ENCODE measurements at places on chromosomes 13 and 19.
A peak's percentile ranks its signal among the peaks of the same experiment; 100 is the strongest.

GRCh38 chr13:52353193-52353592 is 52.8 kb downstream of the THSD1 start:
- no peak for DNase-seq

DNA sequence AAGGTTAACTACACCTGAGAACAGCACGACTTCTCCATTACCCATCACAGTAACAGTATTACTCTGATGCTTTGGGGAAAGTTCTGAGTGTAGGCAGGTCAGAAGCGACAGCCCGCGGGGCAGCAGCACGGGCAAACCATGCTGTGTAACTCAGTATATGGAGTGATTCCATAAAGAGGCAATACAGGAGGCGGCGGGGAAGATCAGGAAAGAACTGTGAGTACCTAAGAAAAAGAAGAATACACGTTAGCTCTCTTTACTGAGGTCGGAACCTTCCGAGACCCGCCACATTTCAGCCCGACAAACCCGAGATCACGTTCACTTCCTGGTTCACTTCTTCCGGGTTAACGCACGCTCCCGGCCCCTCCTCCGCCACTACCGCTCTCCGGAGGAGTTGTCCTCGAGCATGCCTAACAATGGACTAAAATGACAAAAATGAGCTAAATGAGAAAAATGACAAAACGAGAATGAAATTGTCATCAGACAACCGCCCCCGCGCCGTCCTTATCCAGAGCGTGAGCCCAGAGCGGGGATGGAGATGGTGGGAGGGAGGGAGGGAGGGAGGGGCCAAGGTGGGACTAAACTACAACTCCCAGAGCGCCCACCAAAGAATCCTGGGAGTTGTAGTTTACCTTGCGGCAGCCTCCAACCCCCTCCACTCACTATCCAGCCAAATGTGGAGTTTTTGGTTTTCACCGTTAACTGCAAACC is at the start of gene MTRF1:
MTRF1 (minus strand) TSS at position 316 of the 711 bp plus-strand sequence. CDS start 2,669 bp downstream, outside the sequence.
- peak; percentile 89 for DNase-seq

DNA sequence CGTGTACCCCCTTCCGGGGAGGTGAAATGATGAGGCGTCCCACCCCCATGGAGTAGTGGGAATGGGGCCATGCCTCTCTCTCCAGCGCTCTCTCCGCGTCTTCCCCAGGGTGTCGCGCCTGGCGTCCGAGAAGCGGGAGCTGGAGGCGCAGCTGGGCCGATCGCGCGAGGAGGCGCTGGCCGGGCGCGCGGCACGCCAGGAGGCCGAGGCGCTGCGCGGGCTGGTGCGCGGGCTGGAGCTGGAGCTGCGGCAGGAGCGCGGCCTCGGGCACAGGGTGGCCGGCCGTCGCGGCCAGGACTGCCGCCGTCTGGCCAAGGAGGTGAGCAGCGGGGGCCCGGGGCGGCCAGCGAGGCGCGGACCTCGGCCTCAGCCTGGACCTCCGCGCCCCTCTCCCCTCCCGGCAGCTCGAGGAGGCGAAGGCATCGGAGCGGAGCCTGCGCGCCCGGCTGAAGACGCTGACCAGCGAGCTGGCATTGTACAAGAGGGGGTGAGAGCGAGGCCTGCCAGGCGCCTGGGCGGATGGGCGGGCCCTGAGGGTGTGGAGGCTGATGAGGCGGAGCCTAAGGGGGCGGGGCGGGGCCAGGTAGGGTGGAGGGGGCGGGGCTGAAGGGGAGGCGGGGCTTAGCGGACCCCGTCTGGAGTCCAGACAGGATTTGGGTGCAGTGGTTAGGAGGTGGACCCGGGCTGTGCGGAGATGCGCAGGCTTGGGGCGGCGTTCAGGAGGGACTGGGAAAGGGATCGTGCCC is 7.7 kb downstream of the PGLYRP1 start:
- DNase-seq: peak; percentile 38

GRCh38 chr19:34667349-34668076 is 9.4 kb downstream of the SCGB2B2 start:
- peak; percentile 12 for DNase-seq

GRCh38 chr19:12838886-12839756 is 806 bp downstream of the MAST1 start:
- DNase-seq: peak; percentile 67

- no peak for DNase-seq
These were observed 10.4 kb upstream of the GIPR start for GRCh38 chr19:45657520-45658167.

DNA sequence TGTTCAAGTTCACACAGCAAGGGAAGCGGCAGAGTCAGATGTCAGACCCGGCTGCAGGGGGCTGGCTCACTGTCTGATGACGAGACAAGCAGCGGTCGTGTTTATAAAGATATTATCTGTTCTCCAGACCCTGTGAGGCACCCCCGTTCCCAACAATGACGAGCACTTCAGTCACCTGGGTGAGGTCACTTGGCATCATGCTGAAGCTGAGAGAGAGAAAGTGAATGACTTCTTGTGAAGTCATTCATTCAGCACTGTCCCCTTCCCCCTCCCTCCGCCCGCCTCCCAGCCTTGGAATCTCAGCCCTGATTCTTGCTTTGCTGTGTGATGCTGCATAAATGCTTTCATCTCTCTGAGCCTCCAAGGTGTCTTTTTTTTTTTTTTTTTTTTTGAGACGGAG is 4.9 kb upstream of the LYPD3 start:
- DNase-seq: no peak

DNA sequence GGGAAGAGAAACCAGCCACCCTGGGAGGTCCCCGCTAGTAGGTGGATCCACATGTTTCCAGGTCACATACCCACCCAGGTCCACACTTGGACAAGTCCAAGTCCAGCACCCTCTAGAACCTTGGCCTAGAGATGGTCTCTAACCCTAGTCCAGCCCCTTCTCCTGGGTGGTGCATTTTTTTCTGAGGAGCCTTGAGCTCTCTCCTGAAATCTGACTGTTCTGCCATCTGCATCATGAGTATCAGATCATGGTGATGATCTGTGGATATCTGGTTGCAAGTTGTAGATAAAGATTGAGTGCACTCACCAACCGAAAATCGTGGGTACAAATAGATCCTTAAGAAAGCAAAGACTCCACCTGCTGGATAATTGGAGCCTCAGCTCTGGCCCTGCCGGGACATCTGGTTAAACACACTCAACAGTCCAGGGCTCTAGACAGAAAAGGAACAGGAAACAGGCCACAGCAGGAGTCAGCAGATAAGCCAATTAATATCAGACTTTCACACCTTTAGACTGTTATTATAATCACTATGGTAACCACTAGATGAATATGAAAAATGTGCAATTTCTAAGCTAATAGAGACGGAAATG is 41.1 kb downstream of the GPR12 start:
- DNase-seq: peak; percentile 6

- DNase-seq: no peak
These were observed 1147.1 kb upstream of the SPRY2 start for GRCh38 chr13:81488021-81488420.

DNA sequence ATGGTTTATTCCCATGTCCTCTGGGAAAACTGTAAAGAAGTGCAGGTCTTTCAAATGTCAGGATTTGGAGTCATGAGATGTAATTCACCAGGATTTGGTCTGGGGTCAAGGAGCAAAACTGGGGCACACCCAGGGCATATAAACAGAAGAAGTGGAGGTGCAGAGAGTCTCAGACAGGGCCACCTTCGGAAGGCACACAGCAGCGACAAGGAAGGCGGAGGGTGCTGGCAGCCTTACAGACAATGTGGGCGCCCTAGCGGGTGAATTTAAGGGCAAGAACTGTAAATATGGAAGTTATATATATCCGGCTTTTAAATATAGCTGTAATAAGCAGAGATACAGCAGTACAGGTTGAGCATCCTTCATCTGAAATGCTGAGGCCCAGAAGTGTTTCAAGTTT is 31.2 kb downstream of the DHRS12 start:
- DNase-seq: no peak

DNA sequence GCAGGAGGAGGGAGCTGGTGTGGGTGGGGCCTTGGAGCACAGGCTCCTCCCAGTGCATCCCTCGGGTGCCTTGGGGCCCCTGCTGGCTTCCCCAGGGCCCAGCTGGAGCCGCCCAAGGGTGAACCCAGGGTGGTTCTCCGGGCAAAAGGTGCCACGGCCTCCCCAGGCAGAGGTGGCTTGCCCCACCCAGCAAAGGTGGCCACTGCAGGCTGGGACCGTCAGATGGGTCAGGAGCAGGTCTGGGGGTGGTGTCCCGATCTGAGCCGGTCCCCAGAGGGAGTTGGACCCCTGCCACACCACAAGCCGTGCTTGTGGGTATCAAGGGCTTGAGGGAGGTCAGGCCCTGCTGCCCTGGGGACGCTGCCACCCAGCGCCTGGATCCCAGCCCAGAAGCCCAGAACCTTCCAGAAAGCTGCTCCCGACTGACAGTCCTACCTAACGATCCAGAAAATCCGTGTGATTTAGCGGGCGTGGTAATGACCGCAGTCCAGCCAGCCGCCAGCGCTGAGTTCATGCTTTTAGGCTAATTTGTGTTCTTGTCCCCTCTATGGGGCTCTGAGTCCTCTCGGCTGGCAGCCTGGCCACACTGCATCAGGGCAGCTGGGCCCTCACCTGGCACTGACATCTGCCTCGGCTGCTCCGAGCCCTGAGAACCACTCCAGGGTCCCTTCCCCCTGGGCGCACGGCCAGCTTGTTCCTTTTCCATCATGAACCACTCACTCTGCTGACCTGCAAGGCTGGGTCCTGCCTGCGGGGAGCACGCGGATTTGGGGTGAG is 5.0 kb upstream of the GRIN3B start:
- no peak for DNase-seq

DNA sequence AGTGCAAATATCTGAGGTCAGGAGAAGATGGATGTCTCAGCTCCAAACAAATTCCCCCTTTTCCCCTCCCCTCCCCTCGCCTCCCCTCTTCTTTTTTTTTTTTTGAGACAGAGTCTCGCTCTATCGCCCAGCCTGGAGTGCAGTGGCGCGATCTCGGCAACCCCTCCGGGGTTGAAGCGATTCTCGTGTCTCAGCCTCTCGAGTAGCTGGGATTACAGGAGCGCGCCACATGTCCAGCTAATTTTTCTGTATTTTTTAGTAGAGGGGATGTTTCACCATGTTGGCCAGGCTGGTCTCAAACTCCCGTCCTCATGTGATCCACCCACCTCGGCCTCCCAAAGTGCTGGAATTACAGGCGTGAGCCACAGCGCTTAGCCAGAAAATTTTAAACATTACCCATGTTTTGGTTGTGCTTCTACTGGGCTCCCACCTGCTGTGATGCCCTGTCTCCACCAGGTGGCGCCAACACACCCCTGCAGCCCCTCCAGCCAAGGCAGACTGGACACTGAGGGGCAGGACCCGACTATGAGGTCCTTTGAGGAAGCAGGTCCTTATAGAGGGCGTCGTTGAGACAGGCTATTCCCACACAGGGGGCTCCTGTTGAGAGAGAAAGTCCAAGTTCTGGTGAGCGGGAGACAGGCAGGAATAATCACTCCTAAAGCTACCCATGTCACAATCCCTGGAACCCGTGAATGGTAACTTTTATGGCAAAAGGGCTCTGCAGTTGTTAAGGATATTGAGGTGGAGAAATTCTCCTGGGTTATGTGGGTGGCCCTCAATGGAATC is 6.3 kb downstream of the ERICH4 start:
- DNase-seq: peak; percentile 71

DNA sequence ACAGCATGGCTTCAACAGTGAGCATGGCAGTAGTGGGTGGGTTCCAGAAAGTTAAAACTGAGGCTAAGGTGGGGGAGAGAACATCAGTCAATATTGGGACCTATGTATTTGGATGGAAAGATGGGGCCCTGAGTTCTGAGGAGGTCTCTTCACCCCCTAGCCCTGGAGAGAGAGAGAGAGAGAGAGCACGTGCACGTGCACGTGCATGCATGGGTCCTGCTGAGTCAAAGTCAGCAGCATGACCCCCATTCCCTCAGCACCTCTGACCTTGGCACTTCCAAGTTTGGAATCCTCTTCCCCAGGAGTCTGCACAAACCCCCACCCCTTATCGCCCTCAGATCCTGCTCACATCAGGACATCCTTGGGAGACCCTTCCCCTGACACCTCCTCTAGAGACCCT is 32.5 kb upstream of the CEACAM1 start:
- no peak for DNase-seq

- DNase-seq: peak; percentile 60
These were observed 3.4 kb downstream of the NOTCH3 start for GRCh38 chr19:15197275-15197941.

DNA sequence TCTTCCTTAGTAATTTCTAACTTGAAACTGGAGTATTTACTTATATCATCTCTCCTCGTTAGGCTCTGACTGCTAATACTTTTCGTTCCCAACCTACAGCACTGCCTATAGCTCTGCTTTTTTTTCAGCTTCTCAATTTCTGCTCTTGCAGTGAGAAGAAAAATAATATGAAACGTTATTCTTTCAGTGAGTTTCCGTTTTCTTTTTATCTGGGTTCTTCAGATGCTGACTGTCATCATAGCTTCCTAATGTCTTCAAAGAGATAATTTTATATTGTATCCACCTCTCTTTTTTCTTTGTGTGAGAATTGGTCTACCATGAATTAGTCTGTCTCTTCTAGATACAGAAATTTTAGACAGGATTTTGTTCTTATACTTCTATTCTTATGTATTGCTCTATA is 454.9 kb downstream of the LMO7 start:
- no peak for DNase-seq

- no peak for DNase-seq
These were observed 3.5 kb upstream of the TBC1D4 start for GRCh38 chr13:75485286-75486062.

DNA sequence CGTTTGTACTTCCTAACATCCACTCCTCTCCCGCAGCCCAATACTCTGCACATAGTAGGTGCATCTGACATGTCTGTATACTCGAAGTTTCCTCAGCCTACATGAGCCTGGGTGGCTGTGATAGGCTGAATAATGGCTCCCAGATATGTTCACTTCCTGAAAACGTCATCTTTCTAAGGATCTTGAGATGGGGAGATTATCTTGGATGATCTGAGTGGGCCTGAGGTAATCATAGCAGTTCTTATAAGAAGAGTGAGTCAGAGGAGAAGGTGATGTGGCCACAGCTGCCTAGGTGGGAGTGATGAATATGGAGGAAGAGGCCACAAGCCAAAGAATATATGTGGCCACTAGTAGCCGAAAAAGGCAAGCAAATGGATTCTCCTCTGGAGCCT is 84.2 kb downstream of the AKAP11 start:
- no peak for DNase-seq

GRCh38 chr13:105573136-105573535 is 962.3 kb downstream of the EFNB2 start:
- DNase-seq: no peak

- no peak for DNase-seq
These were observed 220.8 kb downstream of the COG6 start for GRCh38 chr13:39876258-39876657.

DNA sequence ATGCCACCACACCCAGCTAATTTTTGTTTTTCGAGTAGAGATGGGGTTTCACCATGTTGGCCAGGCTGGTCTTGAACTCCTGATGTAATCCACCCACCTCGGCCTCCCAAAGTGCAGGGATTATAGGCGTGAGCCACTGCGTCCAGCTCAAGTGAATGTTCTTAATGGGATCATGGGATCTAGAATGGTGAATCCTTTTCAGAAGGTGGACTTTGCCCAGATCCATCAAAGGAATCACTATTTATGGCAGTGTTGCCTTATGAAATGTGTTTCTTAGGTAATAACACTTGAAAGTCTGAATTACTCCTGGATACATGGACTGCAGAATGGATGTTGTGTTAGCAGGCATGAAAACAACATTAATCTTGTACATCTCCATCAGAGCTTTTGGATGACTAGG is 20.3 kb downstream of the ARHGAP35 start:
- no peak for DNase-seq

- DNase-seq: no peak
These were observed 32.4 kb downstream of the PCDH9 start for GRCh38 chr13:67197704-67198103.

Measured in OCI-LY7 (cell line).